ENCODE measurements at places on chromosomes 2 and 18. TPM values are rescaled to one million over a fixed set of nuclear protein-coding genes. Genes with fewer than 3 reads are reported as not detected.

RTP5 gene
- total RNA-seq: not detected

DNA sequence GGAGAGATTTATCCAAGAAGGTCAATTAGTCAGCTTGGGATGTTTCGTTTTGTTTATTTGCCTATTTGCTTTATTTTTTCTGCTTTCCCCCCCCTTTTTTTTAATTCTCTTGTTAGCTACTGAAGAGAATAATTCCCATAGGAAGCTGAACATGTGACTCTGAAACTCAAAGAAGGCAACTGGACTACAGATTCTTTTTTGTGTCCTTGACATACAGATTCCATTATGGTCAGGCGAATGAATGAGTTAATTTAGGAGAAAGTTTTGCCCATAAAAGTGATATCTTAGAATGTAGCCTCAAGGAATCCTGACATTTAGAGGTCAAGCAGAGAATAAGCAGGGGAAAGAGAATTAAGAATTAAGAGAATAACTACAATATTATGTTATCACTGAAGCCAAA is 514.2 kb upstream of the LINC00305 start:
- no peaks in the 10 kb centered on the region for H3K4me1 ChIP-seq
- H3K36me3 ChIP-seq: no peaks in the 10 kb centered on the region

HTR2B gene
- total RNA-seq: 0.13 TPM

DNA sequence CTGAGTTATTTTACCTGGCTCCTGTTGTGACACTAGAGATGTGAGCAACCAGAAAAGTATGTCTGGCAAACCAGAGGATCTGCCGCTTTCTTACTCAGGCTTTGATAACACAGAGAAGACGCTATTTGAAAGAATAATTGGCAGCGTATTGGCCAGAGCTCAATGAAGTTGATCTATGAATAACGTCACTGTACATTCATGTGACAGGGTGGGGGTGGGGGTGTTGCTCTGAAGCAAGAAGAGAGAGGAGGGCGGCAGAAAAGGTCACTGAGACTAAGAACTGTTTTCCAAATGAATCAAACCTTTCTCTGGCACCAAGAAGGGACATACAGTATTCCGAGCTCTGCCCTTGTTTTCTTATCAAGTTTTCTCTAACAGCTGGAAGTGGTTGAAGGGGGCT is 1.7 kb upstream of the ONECUT2 start:
- no peak overlapping the region for H3K4me3 ChIP-seq
- no peaks in the 10 kb centered on the region for H3K4me1 ChIP-seq
- peaks cover 22% of the 10 kb centered on the region for H3K27me3 ChIP-seq
- H3K36me3 ChIP-seq: no peaks in the 10 kb centered on the region
- no peak overlapping the region for H3K27ac ChIP-seq
- DNase-seq: no peak

- no peak overlapping the region for H3K4me3 ChIP-seq
- no peaks in the 10 kb centered on the region for H3K27me3 ChIP-seq
- no peak for DNase-seq
- H3K36me3 ChIP-seq: no peaks in the 10 kb centered on the region
Measured at GRCh38 chr2:177243476-177243875, 21.1 kb downstream of the NFE2L2 start.

GRCh38 chr2:164840458-164840929 is 1.1 kb downstream of the COBLL1 start:
- H3K27me3 ChIP-seq: peaks cover 5% of the 10 kb centered on the region
- H3K27ac ChIP-seq: no peak overlapping the region
- no peaks in the 10 kb centered on the region for H3K36me3 ChIP-seq
- DNase-seq: no peak

EGR4 gene
- not detected for total RNA-seq

Data from GM12878 (cell line).